MV-4-11 (cell line): ENCODE measurements at places on chromosomes 16 and 17.

DNA sequence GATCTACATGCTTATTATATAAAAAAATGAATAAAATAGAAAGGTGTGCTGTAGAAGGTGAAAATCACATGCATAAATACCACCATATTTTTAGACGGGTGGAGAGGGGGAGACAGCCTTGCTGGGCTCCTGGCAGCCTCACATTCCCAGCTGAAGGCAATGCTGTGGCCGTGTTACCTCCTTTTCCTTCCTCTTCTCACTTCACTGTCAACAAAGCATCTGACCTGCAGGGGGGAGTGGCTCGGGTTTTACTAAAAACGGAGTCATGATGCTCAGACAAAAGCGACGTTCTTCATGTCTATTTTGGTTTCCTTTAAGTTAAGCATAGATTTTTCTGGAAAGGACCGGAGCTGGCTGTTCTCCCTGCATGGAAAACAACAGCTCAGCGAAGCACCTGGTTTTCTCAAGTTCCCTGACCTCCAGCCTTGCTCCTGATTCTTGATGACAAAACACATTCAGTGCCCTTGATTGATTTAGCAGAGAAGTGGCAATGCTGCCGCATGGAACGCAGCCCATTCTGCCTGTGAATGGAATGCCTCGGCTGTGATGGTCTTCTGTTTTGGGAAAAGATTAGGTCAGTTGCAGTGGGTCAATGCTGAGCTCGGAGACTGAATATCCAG, 5.5 kb upstream of the RPTOR start:
- DNase-seq: peak; percentile 40

DNA sequence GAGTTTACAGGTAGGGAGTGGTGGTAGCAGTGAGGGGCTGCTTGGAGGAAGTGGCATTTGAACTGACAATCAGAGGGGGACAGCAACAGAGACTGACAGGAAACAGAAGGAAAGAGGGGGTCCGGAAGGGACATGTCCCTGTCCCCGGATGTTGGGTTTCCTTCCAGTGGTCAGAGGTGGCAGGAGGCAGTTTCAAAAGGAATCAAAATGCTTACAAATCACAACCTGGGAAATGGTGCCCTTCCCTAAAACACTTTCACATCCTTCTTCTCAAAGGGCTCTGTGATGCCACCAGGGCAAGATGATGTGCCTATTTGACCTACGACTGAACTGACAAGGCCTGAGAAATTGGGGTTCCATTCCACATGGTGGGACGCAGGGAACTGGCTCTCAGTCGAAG, 19.7 kb downstream of the ADGRG1 start:
- DNase-seq: peak; percentile 92

DNA sequence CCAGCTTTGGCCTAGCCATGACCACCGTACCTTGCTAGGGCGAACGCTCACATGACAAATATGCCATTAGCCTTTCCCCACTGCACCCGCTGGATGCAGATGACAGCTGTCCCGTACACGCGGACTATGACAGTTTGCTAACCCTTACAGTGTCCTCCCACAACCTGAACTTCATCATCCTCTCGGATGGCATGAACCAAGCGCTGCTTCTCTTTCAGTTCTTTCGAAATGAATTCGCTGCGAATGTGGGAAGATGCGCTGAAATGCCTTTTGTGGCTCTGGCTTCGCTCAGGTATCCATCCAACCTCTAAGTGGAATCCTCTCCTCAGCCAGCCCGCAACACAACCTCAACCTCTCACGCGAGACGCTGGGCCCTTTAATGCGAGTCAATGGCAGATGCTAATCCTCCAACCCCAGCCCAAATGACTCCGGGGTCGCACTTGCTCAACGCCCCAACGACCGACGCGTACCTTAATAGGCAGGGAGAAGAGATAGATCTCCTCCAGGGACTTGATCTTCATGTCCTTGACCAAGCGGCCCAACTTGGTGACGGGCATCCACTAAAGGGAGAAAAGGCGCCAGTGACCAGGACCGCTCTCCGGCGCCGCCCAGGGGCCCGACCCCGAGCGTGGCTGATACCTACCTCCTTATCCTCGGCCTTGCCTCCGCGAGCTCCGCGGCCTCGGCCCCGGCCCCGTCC, 670 bp downstream of the RPS2 start:
- DNase-seq: no peak

DNA sequence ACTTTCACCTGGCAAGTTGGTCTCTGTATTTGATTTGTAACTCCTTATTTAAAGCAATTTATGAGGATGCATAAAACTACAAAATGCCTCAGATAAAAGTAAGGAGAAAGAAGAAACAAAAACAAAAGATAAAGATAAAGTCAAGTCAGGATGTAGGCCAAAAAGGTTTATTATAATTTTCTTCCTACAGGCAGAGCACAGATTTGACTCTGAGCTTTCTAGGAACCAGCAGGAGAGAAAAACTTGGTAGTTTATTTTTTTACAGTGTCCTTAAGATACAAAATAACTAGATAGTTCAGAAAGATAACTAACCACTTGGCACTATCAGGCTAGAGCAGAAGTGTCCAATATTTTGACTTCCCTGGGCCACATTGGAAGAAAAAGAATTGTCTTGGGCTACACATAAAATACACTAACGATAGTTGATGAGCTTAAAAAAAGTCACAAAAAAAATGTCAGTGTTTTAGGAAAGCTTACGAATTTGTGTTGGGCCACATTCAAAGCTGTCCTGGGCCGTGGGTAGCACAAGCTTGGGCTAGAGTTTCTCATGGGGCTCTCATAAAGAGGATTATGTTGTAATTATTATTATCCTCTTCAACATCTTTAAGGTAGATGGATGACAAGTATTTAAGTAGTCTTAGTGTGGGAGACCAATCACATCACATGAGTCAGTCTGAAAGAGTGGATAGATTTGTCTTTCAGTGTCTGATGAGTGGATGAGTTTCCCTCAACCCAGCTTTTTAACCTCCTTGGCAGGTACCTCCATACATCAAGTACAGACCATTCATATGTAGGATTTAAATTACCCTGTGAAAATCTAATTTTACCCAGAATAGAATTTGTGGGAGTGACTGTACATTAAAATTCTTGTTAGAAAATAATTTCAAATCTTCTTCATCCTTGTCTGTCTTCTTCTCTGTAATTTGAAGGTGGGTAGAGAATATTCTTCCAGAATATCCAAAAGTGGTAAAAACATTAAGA, 17.0 kb downstream of the PAFAH1B1 start:
- DNase-seq: no peak

DNA sequence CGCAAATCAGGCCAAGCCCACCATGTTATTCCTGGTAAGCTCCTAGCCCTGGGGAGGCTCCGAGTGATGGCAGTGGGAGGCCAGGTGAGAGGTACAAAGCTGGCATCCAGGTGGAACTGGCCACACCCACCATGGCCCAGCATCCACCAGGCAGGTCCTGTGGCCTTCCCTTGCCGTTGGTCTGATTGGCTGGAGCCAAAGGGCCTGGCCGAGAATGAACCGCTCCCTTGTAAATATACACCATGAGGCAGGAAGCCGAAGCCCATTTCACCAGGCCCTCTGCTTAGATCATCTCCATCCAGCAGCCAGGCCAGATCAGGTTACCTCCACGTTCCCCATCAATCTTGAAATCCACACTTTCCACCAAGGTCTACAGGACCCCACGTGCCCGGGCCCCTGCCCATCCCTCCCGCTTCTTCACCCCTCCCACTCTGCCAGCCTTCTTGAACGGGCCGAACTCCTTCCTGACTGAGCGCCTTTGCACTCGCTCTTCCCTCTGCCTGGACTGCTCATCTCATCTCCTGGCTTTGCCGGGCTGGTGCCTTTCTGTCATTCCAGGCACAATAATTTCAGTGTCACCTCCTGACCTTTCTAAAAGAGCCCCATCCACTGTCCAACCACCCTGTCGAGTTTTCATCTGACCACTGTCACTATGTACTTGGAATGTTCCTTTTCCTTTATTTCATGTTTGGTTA, 5.8 kb downstream of the SOCS1 start:
- DNase-seq: no peak

DNA sequence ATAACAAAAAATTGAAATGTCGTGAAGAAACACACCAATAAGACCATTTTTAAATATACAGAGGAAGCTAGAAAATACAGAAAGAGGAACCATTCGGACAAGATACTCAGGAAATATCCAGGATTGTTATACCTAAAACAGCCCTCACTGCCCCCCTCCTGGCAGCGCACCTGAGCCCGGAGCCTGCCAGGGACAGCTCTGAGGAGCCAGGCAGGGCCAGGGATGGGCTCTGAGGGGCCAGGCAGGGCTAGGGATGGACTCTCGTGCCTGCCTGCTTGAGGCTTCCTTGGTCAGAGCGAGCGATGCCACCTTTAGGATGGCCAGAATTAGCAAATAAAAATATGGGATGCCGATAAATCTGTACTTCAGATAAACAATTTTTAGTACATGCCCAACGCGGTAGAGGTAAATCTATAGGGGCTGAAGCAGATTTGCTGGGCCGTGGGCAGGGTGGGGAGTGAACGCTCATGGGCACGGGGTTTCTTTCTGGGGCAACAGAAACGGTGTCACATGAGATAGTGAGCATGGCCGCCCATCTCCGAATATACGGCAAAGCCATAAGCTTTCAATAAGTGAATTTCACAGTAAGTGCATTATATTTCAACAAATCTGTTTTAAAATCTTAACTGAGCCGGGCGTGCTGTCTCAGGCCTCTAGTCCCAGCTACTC, 18.2 kb upstream of the CSNK1D start:
- DNase-seq: peak; percentile 30

GRCh38 chr17:38705803-38706504, 881 bp downstream of the MLLT6 start:
- DNase-seq: no peak

DNA sequence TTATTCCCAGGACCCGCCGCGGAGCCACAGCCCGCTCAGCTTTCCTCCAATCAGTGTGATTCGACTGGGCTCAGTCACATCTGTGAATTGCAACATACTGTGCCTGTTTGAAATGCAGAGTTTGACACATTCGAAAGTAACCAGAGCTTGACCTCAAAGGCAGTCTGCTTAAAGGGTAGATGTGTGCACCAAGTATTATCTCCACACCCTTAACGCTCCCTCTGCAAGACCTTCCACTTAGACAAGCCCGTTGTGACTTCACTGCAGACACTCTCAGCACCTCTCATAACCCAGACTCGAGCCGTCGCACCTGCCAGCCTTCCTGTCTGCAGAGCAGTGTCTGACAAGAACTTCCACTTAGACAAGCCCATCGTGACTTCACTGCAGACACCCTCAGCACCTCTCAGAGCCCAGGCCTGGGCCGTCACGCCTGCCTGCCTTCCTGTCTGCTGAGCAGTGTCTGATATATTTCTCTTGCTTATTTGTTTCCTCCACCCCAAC, 3.7 kb downstream of the KLHDC4 start:
- peak; percentile 48 for DNase-seq

DNA sequence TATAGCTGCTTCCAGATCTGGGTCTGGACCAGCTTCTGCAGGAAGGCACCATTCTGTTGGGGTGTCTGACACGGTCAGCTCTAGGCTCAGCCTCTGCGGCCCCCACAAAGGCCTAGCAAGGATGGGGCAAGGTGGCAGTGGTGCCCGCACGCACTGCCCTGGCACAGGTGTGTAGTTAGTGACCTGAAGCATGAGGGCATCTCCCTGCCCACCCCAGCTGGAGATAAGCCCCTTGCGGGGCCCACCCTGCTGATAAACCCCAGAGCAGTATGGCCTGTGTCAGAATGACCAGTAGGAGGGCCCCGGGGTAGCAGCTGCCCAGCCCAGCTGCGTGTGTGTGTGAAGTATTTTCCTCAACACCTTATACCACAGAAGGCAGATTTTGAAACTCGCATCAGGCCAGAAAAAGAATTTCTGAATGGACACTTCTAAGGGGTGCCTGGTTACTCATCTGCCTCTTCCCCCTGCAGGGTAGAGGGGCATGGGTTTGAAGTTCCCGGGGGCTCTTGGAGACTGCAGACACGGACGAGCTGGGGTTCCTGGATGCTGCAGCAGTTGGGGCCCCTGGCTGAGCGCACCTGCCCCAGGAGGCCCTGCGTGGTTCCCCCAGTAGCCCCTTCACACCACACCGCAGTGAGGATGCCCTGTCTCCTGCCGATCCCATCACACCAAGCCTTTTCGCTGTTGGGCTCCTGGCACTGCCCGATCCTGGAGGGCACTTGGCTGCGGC, 4.5 kb downstream of the ARHGDIA start:
- DNase-seq: no peak

DNA sequence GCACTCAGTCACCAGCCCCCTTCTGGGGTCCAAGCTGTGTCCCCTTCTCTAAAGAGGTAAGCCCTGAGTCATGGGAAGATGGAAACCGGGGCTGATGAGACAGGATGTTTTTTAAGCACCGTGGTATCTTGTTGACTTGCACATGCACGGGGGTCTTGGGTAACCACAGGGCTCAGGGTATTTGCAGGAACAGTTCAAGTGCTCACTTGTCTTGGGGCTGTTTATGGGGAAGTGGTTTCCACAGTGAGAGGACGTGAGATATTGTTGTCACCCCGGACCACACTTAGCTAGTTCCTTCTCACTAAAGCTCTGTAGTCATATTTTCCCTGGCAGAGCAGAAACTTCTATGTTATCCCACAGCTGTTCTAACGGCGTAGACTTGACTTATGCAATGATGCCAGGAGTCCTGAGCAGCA, 7.7 kb downstream of the CCL3L1 start:
- peak; percentile 95 for DNase-seq

DNA sequence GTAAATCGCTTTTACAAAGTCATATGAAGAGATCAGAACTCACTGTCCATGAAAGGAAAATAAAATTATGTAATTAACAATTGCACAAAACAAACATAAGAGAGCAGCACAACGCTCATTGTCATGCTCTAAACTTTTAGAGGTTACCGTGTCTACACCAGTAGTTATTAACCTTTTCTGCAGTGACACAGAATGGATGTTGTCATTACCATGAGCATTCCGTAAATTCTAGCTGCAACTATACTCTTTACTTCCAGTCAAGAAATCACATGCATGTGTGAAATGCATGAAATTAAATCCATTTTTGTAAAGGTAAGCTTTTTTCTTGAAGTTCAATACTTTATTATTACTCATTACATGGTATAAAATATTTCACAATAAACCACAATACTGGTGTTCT, 38.2 kb downstream of the USP32 start:
- no peak for DNase-seq

- DNase-seq: peak; percentile 81
Observed at GRCh38 chr17:37079735-37080134, 131.0 kb downstream of the AATF start.
